Ovary (tissue), 10 donors: ENCODE measurements at places on chromosomes 2 and 18. TPM values are rescaled to one million over a fixed set of nuclear protein-coding genes. Genes with fewer than 3 reads are reported as not detected.

Gene TMEM182
- total RNA-seq = 2.1 TPM

Gene CCBE1
- 23.4 TPM for total RNA-seq

- no peak for DNase-seq
Measured at GRCh38 chr2:171703574-171704347, 16.5 kb downstream of the DYNC1I2 start.

DNA sequence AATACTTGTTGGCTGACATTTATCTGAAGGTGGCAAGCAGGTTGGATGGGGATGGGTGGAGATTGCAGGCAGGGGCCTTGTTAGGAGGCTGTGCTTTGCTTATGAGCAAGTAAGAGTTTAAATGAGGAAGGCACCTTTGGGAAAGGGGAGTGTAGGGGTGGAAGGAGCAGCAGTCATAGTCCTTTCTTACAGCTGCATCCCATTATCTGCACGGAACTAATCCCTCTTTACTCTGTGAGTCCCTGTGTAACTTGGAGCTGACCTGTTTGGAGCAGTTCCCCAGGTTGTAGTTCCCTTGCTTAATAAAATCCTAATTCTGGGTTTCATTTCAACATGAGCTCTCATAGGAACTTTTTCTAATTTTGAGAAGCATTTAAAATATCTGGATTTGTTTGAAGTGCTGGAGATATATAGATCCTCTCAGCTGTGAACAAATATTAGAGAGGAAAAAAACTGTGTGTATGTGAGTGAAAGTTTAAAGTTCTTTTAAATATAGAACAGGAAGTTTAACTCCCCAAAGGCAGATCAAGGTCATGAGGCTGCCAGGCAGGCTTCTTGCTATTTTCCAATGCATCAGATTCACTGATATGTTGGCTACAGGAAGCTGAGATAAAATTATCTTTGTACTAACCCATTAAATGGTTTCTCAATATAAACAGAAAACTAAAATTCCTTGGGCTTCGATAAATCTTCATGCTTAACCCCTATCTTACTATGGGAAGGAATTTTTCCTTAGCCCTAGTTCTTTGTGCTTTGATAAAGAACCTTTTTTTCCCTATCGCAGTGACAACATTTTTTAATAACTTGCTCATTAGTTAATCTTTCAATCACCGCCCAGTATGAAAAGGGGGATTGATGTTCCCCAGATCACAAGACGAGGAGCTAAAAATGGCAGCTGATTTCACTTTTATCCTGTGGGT lies 104.6 kb upstream of the EML6 start:
- DNase-seq = no peak

- DNase-seq = no peak
Measured at GRCh38 chr18:9731380-9731779, 23.3 kb downstream of the RAB31 start.
